GM12865 (cell line): ENCODE measurements at places on chromosomes 3 and 15.

GRCh38 chr3:39910826-39911464, 101.5 kb downstream of the MYRIP start:
- no peak for DNase-seq

DNA sequence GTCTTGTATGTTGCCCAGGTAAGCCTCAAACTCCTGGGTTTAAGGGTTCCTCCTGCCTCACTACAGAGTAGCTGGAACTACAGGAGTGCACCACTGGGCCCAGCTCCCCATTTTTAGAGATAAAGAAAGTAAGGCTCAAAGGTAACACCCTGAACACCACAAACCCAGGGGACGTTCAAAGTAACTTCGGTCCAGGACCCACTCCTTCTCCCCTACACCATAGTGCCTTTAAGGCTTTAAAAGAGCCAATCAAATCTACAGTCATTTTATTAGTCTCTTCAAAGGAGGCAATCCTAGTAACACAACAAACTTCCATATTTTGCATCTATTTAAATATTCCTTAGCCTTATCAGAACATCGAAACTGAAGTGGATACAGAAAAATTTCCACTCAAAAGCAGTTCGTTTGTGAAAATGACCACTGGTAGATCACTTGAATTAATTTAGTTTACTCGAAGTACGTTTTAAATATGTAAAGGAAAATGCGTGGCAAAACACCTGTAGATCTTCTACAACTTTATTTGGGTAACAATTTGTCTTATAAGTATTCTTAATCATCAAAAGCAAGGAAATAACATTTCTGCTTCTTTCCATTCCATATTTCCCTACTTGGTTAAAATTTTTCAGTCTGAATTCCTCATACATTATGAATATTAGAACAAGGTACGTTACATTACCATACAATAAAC, 1.8 kb downstream of the STAG1 start:
- peak; percentile 48 for DNase-seq

- DNase-seq, result no peak
These were observed 9.1 kb upstream of the STRA6 start for GRCh38 chr15:74211656-74212055.

GRCh38 chr3:99315896-99316295, 322.5 kb upstream of the COL8A1 start:
- DNase-seq, result no peak

DNA sequence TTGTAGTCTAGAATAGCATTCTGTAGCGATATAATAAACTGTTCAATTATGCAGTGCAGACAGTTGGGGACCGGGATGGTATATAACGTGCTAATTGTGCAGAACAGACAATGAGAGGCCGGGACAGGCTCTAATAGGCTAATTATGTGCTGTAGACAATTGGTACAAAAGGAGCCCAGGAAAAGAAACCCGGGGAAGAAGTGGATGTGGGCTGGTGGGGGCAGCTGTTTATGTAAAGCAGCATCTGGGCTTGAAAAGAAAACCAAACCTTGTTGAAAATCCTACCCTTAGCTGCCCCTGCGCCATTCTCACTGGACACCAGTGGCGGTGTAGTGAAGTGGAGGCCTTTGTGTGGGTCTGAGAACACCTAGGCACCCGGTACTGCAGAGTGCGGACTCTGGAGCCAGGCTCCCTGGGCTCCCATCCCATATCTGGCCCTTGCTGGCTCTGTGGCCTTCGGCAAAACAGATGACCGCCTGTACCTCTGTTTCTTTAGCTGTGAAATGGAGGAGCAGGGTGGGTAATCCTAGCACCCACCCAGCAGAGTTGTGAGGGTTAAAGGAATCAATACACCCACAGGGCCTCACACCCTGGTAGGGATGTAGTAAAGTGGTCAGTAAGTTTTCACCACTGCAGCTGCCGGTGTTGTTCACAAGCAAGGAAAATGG, 51.5 kb downstream of the CMTM6 start:
- no peak for DNase-seq

DNA sequence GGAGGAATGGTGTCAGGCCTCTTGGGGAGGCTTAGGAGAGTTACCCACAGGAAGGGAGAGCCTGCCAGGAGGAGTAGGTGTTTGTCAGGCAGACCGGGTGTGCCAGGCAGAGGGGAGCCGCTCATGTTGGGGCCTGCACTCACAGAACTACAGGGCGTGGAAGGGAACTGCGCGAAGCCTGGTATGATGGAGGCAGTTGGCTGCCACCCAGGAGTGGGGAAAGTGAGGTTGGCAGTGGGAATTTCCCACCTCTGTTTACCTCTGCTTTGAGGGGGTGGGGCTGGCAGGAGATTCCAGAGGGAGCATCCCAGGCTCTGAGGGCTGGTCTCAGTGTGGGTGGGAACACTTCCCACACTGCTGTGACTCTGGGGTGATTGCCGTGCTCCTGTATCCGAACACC, 99.9 kb downstream of the SLCO3A1 start:
- DNase-seq, result no peak

- no peak for DNase-seq
These were observed 76.2 kb upstream of the MELTF start for GRCh38 chr3:197105786-197106185.

- DNase-seq, result no peak
These were observed 34.8 kb upstream of the CFAP20DC start for GRCh38 chr3:59084583-59084982.

GRCh38 chr3:117308756-117309155, 599.2 kb downstream of the TUSC7 start:
- DNase-seq, result no peak

DNA sequence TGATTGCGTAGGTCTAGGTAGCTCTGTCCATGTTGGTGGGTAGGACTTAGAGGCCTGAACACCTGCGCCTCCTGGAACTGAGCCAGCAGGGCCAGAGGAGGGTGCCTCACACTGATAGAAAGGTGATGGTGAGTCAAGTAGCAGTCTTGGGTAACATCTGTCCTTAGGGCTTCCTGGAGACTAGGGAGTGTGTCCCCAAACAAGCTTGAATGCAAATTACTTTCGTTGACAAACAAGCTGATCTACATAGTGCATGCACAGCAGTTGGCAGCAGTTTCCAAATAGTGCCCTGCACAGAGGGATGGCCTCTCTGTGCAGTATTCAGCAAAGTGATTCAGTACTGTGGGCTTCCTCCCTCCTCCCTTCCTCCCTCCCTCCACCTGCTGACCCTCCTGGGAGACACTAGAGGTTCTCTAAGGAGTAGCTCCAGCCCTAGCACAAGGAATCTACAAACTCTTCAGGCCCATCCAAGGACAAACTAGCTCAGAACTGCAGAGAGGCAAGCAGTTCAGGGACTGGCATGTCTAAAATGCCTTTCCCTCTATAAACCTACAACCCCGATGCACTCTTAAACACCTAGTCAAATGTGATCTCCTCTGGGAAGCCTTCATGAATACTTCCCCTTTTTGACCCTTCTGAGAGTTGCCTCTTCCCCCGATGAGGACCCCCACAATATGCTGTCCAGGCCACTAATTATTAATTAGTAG, 61.0 kb downstream of the TLE3 start:
- DNase-seq, result peak; percentile 96

GRCh38 chr3:196867155-196867506, 589 bp upstream of the SENP5 start:
- no peak for DNase-seq

DNA sequence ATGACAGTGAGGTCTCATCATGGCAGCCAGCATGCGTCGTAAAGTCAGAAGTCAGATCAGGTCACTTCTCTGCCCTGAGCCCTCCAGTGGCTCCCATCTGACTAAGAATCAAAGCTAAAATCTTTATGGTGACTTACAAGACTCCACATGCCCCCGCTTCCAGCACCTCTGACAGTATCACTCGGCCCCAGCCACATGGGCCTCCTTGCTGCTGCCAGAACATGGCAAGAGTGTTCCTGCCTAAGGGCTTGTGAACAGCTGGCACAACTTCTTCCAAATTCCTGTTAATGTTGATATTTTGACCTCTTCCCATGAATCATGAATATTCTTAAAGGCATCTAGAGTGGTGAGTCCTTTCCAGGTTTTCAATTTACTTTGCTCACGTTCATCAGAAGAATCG, 20.5 kb downstream of the POLR2M start:
- no peak for DNase-seq

GRCh38 chr3:98972155-98972554, 70.7 kb upstream of the DCBLD2 start:
- no peak for DNase-seq

- no peak for DNase-seq
These were observed 157.4 kb upstream of the PFN2 start for GRCh38 chr3:150128126-150128525.

- no peak for DNase-seq
These were observed 25.1 kb downstream of the C3orf85 start for GRCh38 chr3:109161487-109162123.

DNA sequence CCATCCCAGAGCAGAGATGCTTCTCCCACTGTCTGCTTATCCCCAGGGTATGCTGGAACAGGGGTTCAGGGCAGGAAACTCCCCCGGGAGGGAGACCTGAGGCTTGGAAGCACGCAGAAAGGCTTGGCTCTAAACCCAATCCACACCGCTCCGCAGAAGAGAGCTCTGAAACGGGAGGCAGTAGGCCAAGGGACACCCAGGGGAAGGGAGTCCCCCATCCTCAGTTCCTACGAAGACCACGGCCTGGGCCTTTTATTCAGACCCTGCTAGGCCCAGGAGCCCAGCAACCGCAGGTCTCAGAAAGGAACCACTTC, 1.8 kb upstream of the HAPLN3 start:
- DNase-seq, result no peak

GRCh38 chr3:10786640-10787039, 29.4 kb upstream of the SLC6A11 start:
- no peak for DNase-seq

DNA sequence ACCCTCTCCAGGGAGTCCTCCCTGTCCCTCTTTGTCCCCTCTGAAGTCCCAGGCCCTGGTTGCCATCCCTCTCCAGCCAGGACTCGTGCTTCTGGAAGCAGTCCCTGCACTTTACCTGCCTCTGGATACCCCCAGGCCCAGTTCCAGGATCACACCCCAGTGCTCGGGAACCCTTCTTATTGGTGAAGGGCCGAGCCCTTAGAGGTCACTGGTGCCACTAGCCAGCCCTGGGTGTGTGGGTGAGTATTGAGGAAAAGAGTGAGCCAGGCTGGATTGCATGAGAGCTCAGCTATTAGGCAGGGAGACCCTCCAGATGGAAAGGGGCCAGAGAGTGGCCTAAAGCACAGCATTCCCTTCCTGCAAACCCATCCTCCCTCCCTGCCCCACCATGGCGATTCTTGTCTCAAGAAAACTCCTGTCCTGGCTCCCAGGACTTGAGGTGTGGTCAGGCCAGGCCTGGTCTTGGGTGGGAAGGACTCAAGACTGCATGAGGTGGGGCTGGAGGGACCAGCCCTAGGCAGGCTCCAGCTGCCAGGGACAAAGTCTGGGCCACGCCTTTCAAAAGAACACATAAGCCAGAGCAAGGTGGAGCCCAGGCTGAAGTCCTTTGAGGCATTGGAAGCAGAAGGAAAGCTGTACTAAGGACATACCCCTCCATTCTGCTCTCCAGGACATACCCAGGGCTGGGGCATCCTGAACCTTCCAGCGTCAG, 4.8 kb upstream of the PHGR1 start:
- no peak for DNase-seq

DNA sequence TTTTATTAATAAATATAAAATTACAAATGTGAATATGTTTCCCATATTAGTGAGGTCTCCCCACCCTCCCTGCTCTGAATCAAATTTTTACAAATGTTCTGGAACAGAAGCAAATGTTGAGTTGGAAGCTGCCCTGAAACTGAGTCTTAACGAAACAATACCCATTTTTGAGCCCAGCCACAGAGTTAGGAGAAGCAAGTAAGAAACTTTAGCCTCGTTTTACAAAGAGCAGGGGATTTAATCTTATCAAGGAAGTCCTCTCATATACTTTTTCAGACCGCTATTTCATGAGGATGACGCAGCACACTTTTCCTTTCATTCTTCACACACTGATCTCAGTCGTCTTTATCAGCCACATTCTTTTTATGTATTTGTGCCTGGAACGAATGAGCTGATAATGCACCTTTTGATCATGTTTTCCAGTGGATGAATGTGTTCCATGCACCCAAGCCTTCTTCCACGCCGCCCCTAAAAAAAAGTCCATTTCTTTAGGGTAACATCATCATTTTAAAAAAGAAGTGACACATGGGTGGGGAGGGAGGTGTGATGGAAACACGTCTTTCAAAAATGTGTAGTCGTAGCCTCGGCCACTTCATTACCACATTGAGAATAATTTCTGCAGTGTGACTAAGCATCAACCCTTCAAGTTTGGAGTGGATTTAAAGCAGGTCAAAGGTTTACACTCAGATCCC, 48.1 kb downstream of the SETMAR start:
- no peak for DNase-seq

DNA sequence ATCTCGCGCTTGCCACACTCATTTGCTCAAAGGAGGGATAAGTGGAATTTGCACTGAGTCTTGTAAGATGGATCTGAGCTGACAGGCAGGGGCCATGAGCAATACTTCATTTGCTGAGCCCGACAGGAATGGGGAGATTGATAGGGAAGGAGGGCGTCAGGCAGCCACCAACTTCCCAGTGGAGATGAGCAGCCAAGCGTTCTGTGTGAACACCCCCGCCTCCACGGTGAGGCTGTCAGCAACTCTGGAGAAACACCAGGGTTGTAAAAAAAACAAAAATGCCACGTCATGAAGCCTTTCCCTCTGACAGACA, 36.8 kb downstream of the TLE3 start:
- DNase-seq, result no peak

DNA sequence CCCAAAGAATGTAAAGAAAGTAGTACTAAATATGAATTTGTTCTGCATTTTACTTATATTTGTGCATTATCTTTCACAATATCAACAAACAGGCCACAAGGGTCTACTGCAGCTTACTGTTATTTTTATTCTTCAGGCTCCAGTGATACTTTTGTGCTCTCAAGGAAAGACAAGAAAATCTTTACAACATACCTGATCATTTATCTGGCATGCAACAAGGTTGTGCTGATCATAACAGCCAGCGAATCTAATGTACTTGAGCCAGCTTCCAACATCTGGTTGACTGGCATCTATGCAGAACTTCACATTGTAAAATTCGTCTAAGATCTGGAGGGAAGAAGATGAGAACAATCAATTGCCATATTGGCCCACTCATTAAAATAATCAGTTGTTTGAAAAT, 520.0 kb downstream of the MECOM start:
- DNase-seq, result no peak

GRCh38 chr15:74541494-74542165, 610 bp downstream of the ARID3B start:
- peak; percentile 93 for DNase-seq

- DNase-seq, result peak; percentile 66
These were observed 40.1 kb upstream of the TAFA4 start for GRCh38 chr3:68972358-68972979.

DNA sequence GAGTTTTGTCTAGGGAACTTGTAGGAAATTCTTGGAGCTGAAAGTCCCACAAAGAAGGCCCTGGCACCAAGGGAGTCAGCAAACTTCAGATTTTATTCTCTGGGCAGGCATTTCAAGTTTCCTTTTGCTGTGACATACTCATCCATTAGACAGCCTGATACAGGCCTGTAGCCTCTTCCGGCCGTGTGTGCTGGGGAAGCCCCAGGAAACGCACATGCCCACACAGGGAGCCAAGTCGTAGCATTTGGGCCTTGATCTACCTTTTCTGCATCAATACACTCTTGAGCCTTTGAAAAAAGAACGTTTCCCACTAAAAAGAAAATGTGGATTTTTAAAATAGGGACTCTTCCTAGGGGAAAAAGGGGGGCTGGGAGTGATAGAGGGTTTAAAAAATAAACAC, 15.0 kb downstream of the TIGIT start:
- peak; percentile 87 for DNase-seq

- no peak for DNase-seq
These were observed 251.0 kb upstream of the RARB start for GRCh38 chr3:25177041-25177440.
